ENCODE measurements at places on chromosomes 3 and 15.
A peak's percentile ranks its signal among the peaks of the same experiment; 100 is the strongest.

DNA sequence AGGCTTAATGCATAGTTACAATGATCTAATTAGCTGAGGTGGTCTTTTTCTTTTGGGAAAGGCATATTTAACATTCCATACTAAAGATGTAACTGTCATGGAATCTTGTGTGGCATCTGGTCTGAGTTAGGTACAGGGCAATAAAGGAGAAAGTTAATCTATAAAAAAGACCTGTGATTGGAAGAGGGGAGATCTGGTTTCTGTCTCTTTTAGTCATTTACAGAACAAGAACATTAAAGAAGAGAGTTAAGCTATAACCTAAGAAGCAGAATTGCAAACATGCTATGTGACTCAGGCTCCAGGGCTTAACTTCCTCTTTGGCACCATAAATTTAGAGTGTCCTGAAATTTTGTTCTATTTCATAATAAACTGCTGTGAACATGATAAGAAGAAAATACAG, 47.2 kb upstream of the MME start:
- no peak for DNase-seq

DNA sequence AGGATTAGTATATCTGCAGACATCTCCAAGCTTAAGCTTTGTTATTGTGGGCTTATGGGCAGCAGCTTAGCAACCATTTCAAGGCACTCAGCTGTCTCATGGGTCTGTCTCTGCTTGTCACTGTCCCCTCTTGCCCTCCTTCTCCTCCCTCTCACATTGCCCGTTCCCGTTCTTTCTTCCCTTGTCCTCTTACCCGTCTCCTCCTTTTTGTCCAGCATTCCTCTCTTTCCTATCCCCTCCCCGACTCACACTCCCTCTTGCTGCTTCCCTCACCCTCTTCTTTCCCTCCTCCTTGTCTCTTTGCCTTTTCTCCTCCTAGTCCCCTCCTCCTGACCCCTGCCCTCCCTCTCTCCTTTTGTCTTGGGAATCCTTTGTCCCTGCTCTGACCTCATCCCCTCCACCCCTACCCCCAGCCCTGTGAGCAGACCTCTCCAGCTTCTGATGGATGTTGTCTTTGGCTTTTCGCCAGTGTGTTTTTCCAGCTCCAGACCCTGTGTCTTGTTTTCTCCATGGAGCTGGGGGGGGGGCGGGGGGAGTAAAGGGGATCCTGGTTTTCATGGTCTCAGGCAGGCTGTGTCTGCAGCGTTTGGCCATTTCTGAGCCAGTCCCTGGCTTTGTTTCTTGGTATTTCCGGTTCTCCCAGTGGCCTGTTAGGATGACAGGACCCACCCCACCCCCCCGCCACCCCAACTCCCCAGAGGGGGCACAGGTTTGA, 47.9 kb upstream of the TRAK1 start:
- DNase-seq = no peak

GRCh38 chr3:175410251-175410650, 551.1 kb downstream of the NAALADL2 start:
- no peak for DNase-seq

GRCh38 chr15:23370578-23370977, 16.0 kb downstream of the GOLGA8S start:
- DNase-seq = no peak

DNA sequence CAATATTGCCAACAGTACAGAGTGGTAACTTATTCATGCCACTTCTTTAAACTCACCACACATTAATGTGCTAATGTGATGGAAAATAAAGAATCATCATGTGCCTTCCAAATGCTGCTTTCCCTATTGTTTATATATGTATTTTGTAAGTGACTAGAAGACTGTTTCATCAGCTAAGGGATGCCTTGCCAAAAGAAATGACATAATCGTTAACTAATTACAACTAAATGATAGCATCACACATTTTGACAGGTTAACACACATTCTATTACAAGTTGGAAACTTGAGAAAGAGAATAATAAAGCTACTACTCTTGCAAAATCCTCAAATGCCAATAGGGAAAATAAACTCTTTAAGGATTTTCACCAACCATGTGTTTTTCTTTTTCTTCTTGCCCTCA, 329.9 kb upstream of the AGTR1 start:
- no peak for DNase-seq

DNA sequence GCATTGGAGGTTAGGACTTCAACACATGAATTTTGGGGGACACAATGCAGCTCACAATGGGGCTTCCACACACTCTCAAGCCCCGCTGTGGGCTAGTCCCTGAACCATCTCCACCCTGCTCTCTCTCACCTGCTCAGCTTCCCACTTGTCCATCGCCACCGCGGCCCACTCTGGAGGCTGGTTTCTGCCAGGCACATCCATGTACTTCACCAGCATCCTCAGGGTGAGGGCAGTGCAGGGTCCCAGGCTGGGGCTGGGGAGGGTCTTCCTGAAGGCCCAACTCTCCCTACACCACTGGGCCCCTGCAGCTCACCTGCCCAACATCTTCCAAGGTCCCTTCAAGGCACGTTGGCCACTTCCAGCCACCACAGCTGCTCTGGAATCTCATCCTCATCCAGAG, 46.4 kb downstream of the KLF15 start:
- DNase-seq = no peak

- DNase-seq = peak; percentile 19
These were observed 2.0 kb upstream of the BHLHE40 start for GRCh38 chr3:4977001-4977852.

- no peak for DNase-seq
These were observed 64.2 kb downstream of the LIPC start for GRCh38 chr15:58495891-58496408.

GRCh38 chr3:99602183-99602582, 36.2 kb upstream of the COL8A1 start:
- no peak for DNase-seq

DNA sequence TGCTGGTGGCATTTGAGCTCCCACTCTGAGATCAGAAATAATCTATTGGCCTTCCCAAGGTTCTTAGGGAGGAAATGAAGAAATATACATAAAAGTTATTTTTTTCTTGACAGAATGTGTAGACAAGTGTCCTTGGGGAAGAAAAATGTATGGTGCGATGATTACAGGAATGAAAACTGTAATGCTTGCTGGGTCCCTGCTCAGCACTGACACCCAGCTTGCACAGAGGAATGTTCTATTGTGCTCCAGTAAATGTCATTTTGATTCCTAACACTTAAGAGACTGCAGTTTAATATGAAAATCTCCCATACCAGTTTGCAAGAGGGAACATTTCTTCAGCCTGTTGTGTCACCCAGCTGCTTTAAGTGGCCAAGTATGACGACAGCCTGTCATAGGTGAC, 271.3 kb upstream of the TPM1 start:
- DNase-seq = no peak

Data from hippocampal formation (tissue), 2 donors.